ENCODE measurements at places on chromosomes 1 and 21.

GRCh38 chr1:221823561-221823960, 81.7 kb upstream of the DUSP10 start:
- no peak for DNase-seq

DNA sequence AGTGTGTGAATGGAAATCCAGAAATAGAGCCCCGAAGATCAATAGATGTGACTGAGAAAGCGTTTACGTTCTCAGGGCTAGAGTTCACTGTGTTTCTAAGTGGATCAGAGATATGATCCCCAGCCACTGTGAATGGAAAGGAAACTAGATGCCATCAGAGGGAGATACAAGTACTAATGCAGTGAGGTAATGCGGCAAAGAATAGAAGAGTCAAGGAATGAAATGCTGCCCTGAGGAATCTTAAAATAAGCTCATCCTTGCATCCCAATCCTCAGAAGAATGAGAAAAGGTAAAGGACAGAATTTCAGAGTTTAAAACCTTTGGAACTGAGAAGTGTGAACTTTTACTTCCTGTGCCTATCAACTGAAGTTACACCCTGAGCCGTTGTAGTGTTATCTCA, 165.5 kb upstream of the ESRRG start:
- DNase-seq, result no peak

DNA sequence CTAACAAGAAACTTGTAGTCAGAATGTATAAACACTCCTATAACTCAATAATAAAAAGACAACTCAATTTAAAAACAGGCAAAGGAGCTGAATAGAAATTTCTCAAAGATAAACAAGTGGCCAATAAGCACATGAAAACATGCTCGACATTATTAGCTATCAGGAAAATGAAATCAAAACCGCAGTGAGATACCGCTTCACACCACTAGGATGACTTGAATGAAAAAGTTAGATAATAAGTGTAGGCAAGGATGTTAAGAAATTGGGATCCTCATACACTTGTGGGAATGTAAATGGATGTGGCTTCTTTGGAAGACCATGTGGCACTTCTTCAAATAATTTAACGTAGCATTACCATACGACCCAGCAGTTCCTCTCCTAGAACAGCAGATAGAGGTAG, 8.9 kb downstream of the RALGPS2 start:
- no peak for DNase-seq

DNA sequence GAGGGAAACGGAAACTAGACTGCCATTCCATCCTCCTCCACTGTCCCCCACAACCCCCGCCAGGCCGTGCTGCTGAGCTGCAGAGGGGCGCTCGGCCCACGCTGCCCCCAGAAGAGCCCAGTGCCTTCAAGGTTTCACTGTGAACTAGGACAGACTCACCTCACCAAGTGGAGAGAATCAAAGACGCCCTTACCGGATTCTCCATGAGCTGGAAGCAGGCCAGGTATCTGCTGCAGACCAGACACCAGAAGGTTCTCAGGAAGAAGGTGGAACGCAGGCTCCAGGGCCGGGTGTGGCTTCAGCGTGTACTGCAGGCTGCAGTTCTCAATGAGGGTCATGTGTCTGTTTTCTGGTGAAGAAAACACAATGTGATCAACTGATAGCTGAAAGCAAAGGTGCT, 30.6 kb downstream of the NPHP4 start:
- no peak for DNase-seq

- peak; percentile 59 for DNase-seq
These were observed 42.6 kb upstream of the COL6A1 start for GRCh38 chr21:45938811-45939520.

DNA sequence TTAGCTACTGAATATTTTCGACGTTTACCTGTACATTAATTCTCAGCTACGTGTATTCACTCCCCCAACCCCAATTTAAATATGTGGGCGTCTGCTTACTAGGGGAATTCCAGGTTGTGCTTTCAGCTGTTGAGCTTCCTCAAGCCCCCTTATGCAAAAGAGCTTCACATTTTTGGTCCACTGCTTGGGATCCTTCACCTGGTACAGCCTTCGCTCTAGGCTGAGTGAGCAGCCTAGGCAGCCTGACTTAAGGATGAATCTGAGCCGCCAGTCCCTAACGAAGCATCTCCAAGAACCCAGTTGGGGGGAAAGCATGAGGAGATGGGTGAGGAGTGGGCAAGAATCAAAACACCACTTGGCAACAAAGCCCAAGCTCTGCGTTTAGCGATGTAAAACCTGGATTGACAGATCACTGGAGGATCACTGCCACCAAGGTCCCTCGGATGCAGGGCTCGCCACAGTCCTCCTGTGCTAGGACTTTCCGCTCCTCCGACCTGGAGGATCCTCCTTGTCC, 674 bp downstream of the BCL10 start:
- no peak for DNase-seq

- DNase-seq, result peak; percentile 82
These were observed 233.9 kb downstream of the PTPRU start for GRCh38 chr1:29470087-29470787.

DNA sequence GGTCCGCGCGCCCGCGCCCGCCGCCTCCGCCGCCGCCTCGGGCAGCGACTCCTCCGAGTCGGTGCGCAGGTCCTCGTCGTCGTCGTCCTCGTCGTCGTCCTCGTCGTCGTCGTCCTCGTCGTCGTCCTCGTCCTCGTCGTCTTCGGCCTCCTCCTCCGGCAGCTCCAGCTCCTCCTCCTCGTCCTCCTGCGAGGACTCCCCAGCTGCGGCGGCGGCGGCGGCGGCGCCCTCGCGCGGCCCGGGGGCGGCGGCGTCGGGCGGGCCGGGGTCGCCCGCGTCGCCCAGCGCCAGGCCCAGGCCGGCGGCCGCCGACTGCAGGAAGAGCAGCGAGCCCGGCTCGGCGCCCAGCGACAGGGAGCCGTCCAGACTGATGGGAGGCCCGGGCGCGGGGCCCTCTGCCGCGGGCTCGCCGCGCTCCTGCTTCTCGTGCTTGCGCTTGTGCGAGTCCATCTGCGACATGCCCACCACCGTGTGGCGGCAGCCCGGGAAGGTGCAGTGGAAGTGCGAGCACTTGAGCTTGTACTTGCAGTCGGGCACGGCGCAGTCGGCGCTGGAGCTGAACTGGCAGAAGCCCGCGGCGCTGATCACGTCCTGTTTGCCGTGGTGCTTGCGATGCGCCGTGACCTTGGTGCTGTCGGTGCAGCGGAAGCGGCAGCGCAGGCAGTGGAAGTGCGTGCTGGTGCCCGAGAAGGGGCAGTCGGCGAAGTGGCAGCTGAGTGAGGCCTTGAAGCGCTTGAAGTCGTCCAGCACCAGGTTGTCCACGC, 157.3 kb downstream of the CASZ1 start:
- no peak for DNase-seq

All from NCI-H524 (cell line).